ENCODE measurements at places on chromosomes 11 and 22.
A peak's percentile ranks its signal among the peaks of the same experiment; 100 is the strongest.

- no peak for DNase-seq
These were observed 559 bp downstream of the MRTFA start for GRCh38 chr22:40635940-40636379.

DNA sequence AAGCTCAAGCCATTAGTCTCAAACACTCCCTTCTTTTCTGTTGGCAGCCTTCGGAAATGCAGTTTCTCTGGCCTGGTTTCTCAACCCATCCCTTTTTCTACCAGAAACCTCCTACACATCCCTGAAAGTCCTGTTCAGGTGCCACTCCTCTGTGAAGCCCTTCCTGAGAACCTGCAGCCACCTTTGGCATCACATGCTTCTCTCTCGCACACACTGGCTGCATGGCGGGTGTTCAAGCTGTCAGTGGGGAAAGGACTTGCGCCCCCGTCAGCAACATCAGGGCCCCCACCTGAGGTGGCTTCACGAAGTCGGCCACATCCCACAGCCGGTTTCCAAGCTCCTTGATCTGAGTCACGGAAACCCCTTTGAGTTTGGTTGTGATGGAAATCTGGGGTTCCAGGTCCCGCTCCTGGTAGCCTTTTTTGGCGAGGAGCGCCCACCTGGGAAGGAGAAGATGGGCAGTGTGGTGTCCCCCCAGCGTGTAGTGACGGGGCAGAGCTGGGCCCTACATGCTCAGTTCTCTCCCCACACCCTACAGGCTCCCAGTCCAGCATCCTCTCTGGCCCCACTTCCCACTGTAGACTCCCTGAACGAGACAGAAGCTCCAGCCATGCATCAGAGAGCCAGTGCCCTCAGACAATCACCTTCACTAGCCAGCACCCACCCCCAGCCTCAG, 1.7 kb upstream of the LRRC74B start:
- no peak for DNase-seq

DNA sequence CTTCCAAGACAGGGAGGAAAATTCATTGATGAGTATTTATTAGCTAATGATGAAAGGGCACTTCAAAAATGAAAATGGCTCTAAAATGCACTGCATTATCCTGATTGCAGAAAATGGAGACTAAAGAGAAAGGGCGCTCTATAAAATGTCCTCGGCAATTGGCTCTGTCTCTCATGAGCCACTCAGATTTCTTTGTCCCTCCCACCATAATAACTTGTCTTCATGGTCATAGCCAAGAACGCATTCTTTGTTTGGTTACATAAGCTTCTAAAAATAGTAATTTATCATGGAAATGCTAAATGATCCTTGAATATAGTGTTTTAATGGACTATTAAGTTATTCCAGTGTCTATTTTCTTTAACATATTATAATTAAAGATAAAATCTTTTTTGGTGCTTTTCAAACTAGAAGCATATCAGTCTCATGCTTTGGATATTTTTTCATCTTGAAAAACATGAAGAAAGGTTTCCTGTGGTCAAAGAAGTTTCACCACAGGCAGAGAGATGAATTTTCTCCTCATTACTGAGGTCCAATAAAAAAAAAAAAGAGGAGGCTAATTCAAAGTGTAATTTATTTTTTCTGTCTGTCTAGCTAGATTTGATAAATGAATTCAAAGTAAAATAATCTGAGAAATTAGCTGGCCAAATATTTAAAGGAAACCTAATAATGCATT, 238.1 kb upstream of the BLID start:
- DNase-seq: peak; percentile 56

GRCh38 chr11:107619926-107620325, 29.0 kb downstream of the ELMOD1 start:
- peak; percentile 38 for DNase-seq

DNA sequence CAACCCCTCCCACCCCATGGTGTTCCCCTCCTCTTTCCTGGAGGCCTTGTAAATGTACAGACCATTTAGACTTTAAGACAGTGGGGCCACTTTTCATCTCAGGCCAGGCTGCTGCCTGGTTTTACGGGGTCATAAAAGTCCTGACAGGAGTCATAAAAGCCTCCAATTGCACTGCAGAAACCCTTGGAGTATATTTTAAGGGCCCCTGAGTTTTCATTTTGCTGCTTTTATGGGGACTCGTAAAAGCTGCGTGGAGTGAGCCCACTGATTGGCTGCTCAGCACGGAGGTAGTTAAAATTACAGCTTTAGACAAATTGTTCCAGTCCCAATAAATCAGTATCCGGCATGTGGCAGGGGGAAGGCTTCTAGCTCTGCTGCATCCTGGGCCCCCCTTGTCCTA, 627.6 kb downstream of the NTM start:
- no peak for DNase-seq

GRCh38 chr22:49103314-49104059, 724.2 kb downstream of the BRD1 start:
- no peak for DNase-seq

DNA sequence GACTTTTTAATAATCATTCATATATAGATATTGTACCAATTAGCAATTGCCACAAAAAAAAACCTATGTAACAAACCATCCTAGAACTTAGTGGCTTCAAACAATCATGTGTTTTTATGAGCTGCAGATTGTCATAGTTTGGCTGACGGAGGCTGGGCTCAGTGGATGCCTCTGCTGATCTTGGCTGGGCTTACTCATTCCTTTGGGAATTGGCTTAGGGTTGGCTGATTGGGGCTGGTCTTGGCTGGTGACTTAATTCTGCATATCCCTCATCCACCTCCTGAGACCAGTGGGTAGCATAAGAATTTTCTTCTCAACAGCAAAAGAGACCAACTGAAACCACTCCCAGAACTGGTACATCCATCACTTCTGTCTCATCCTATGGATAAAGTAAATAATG, 57.9 kb upstream of the PHF21B start:
- DNase-seq: no peak

DNA sequence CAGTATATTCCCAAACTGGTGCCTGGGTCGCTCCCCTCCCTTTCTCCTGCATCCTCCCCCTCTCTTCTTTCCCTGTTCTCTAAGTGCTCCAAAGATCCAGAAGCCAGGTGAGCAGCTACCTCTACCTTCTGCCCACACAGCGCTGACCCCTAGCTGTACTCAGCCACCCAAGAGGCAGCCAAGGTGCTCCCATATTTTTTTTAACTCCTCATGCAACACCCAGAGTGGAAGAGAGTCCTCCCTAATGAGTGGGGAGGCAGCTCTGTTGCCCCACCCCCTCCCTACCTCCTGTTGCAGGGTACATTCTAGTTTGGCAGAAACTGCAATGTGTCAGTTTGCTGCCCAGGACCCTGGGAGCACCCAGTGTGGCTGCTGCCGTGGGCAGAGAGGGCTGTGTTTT, 40.2 kb downstream of the RPL27A start:
- DNase-seq: no peak
